ENCODE measurements at places on chromosomes 2 and 18.
A peak's percentile ranks its signal among the peaks of the same experiment; 100 is the strongest.

- peak; percentile 62 for DNase-seq
Measured at GRCh38 chr18:68734308-68734707, 19.4 kb upstream of the TMX3 start.

- peak; percentile 72 for DNase-seq
Measured at GRCh38 chr18:23291456-23292205, 156.3 kb downstream of the CABLES1 start.

GRCh38 chr2:100588071-100588786, 25.4 kb downstream of the PDCL3 start:
- DNase-seq: peak; percentile 31

DNA sequence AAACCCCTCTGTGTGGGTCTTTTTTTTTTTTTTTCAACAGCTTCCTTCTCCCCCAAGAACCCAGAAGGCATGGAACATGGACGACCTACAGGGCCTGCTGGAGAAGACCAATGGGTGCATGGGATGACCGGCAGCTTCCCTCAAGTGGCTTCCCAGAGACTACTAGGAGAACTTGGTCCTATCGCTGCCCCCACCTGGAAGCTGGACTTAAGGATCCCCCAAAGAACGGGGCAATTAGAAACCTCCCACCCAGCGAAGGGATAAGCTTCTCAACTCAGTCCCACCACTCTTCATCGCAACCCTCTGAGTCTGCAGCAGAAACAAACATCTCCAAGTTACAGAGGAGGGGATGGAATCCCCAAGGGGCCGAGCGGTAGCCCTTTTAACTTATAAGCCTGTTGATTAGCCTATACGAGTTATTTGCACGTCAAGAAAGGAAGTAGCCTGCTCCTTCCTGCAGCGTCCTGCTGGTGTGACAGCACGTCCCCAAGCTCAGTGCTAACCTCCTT, 1.4 kb downstream of the ACTR1B start:
- DNase-seq: no peak
